ENCODE measurements at places on chromosomes 7 and 10.
A peak's percentile ranks its signal among the peaks of the same experiment; 100 is the strongest.

DNA sequence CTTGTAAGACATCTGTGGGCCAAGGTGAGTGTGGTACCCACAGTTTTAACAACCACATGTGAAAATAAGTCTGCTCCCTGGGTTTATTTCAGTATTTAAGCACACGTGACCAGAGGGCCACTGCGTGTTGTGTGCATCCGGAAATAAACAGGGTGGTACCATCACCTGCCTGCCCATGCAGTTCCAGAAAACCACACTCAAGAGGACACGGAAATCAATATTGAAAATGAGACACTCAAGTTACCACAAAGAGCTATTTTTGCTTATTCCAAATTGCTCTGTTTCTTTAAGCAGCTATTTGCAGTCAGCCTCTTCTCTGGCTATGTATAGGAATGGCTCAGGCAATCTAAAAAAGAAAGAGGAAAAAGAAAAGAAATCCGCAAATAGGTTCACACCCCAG is 71.8 kb upstream of the LOXL4 start:
- peak; percentile 16 for DNase-seq

DNA sequence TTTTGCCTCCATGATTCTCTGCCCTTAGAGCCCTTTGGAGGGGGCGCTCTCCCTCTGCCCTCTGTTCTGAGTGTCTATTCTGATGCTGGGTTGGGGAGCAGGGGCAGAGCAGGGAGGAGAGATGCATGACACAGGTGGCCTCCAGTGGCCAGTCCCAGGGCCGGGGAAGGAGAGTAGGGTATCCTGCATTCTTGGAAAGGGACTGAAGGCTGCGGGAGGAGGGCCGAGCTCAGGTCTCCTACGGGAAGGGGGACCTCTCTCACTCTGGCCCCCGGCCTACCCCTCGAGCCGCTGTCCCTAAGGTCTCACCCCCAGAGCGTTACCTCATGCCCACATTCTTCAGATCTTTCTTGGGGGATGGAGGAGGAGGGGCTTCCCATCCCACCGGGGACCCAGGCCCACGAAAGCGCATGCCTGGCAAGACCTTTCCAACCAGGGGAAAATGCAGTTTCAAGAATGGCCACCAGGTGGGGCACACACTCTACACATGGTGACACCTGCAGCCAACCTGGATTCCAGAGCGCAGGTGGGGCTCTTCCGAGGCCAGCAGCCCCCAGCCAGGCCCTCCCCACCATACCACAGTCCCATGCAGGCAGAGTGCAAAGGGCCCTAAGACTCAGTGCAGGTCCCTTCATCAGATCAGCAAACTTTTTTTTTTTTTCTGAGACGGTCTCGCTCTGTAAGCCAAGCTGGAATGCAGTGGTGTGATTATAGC is 86.4 kb downstream of the MYL10 start:
- peak; percentile 73 for DNase-seq

DNA sequence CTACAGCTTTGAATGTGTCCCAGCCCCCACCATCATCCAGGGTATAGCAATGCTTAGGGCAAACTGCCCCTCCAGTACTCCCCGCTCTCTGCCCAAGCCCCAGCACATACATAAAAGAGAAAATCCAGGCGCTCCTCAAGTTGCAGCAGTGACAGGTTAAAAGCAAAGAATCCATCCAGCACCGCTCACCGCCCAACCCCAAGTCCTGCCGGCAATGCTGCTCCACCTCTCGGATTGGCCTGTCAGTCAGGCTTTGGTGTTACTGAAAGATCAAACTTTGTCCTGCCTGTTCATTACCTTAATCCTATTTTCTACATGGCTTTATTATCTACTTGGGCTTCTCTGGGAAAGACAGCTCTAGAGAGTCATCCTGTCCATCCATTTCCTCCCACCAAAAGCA is 31.9 kb downstream of the DPCD start:
- DNase-seq: no peak

DNA sequence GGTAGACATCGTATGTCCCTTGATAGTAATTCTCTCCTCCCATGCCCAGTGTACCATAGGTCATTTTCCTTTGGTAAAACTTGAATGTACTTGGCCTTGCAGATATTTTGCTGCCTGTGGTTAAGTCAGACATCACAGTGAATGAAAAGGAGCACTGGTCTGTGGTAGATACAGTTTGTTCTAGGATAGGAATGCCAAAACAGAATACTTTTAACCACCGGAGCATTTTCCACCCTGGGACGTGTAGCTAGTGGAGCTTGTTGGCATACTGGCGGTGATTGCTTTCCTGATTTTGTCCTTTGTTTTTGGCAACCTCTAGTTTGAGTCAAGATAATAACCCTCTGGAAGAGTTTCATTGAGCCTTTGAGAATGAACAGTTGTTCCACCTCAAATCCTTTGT is 92.0 kb upstream of the BMPER start:
- DNase-seq: no peak

DNA sequence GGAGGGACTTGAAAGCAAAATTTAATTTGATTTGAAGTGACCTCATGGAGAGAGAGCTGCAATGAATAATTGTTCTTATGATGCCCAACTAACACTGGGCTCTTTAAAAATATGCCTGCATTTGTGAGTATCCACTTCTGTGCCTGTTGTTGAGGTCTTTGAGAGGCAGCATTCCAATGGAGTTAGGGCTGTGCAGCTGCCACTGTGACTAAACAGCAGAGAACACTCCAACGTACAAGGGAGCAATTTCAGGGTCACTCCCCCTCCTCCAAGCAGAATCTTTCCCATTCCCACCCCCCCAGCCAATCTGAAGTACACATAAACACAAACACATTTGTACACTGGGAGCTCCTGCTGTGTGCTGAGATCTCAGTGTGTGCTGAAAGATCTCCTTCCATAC is 28.0 kb upstream of the GSAP start:
- DNase-seq: no peak

GRCh38 chr10:62561151-62561550 is 187.0 kb downstream of the ZNF365 start:
- DNase-seq: no peak

DNA sequence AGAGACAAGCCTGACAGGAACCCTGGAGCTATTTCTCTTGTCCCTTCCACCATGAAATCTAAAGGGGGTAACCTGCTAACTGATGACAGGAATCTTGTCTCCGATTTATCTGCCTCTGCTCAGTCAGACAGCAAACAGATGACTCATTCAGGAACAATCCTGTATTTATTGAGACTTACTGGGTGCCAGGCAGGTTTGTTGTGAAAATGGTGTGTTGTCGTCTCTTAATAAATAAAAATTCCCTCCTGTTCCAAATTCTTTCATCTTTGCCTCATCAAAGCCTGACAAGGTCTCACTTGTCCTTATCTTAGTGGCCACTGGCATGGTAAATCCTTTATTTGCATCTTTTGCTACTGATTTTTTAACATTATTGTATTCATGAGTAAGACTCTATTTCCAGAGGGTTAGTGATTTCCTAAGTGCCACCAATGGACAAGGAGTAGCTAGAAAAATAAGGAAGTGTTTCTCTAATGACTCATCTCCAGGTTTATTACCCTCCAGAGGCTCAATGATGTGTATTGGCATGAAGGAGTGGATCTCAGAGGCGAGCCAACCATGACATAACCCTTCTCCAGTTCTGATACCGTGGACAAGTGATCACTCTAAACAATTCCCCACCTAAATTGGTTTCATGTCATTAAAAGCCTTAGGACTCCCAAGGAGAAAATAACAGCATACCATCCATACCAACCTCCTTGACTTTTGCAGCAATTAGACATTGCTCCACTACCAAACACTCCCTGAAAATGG is 724.0 kb downstream of the GRID1 start:
- DNase-seq: no peak
